Upper lobe of right lung (tissue), 1 donor: ENCODE measurements at places on chromosomes 2 and 18. TPM values are rescaled to one million over a fixed set of nuclear protein-coding genes. Genes with fewer than 3 reads are reported as not detected.

The GALNT13 gene
- total RNA-seq = 5.8 TPM

The ITM2C gene
- 25.0 TPM for total RNA-seq

The KHK gene
- total RNA-seq = 4.9 TPM

The TRAPPC12 gene
- 89.8 TPM for total RNA-seq

The NEB gene
- total RNA-seq = 1.9 TPM

The ABCG5 gene
- not detected for total RNA-seq

The GKN2 gene
- total RNA-seq = 77.2 TPM

The ABCB11 gene
- 0.06 TPM for total RNA-seq
